ENCODE measurements at places on chromosomes 7 and 10.

GRCh38 chr7:50962281-50962883 is 179.7 kb upstream of the GRB10 start:
- peak; percentile 14 for DNase-seq

DNA sequence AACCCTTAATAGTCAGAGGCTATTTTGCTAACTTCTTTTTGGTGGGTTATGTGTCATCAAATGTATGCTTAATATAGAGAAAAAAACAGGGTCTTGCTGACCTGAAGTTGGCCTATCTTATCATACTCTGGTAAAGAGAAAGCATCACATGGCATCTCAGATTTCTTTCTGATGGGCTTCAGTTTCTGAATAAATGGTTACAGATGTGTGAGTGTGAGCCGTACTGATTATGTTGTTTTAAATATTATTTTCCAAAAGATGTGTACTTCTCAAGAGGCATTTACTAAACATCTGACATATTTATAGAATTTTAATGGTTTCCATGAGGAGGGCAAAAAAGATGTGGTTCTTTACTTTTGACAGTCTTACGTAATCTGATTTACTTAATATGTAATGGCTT is 28.4 kb downstream of the BBS9 start:
- DNase-seq: no peak

GRCh38 chr7:70113536-70113935 is 515.3 kb downstream of the AUTS2 start:
- no peak for DNase-seq

DNA sequence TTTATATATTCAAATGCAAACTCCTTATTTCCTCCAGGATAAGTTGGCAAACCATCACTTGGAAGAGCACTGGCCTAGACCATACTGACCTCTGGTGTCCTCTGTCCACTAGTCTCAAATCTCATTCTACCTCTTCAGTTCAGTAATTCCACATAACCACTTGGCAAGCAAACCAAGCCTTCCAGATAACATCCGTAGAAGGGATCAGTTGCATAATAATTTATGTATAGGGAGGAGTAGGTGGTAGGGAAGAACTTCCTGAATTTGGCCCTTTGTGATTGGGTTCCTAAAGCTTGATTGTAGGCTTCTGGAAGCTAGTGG is 55.0 kb downstream of the WAC start:
- DNase-seq: peak; percentile 49

DNA sequence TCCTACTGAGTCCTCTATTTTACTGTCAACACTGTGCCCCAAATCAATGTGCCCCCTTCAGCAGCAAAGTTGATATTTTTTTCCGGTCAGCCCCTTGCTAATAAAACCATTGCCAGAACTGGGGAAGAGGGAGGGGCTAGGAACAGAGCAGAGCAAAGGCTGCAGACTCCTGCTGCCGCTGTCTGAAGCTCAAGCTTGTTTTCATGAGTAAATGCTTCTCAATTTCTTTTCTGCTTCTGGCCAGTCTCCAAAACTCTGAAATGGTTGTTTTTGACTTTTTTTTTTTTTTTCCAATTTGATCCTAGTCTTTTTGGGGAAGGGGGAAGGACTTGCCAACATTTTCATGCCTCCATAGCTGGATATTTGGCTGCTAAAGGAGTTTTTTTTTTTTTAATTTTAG is 26.7 kb upstream of the PROSER2 start:
- no peak for DNase-seq

GRCh38 chr7:129525225-129525862 is 23.0 kb downstream of the SMKR1 start:
- DNase-seq: no peak

DNA sequence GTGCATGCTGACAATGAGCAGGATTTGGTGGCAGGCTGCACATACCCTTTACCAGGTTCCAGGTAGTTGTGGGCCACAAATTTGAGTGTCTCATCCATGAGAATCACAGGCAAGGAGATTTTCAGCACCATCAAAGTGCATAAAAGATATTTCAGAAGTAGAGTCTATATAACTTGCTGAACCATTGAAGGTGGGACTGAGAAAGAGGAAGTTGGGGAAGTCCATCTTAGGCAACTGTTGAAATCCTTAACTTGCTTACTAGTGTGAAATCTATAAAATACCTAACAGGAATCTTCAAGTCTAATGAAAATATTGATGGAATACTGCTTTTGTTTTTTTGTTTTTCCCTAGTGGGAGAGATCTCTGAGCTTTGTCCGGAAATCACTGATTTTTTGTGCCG is 325.1 kb upstream of the PLXDC2 start:
- DNase-seq: no peak

GRCh38 chr7:33421429-33421828 is 292.1 kb downstream of the BBS9 start:
- no peak for DNase-seq

DNA sequence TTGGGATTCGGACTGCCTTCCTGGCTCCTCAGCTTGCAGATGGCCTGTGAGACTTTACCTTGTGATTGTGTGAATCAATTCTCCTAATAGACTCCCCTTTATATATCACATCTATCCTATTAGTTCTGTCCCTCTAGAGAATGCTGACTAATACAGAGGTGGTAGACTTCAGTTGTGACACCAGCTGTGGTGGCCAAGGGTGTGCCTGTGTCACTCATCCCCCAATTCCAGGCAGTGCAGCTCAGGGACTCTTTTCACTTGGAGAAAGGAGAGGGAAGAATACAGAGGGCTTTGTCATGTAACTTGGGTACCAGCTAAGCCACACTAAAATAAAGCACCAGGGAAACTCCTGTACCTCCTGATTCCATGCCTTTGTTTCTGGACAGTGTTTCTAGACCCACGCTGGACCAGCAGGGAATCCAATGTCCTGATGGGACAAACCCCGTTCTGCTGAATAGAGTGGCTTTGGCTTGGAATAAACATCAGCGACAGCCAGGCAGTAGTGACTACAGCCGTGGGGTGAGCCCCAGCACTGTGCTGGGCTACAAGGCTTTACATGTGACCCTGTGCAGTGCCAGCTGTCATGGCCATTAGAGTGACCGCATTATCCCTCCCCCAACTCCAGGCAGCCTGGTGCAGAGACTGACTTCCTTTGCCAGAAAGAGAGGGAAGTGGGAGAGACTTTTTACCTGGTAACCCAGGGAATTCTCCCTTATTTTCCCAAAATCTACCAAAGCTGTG is 233.6 kb downstream of the ANK3 start:
- no peak for DNase-seq

- peak; percentile 98 for DNase-seq
Measured at GRCh38 chr7:100087055-100087750, 1.6 kb upstream of the COPS6 start.

- DNase-seq: no peak
Measured at GRCh38 chr10:42874713-42875387, 92.3 kb downstream of the BMS1 start.

- peak; percentile 25 for DNase-seq
Measured at GRCh38 chr10:22550732-22551131, 163.6 kb downstream of the PIP4K2A start.

DNA sequence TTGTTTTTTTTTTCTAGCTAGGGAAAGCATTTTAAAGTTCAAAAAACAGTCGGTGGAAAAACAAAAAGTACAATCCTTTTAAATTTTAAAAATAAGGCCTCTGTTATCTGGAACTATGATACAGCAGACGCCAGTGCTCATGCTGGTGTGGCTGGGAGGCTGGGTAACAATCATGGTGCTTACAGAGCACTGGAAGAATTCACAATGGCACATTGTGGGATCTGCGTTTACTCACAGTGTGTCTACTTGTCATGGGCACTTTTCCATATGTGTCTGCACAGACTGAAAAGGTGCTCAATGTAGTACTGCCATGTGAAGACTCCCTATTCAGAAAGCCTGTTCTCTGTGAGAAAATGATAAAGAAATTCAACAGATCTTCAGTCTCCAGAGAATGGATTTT is 278.2 kb upstream of the IMMP2L start:
- no peak for DNase-seq

DNA sequence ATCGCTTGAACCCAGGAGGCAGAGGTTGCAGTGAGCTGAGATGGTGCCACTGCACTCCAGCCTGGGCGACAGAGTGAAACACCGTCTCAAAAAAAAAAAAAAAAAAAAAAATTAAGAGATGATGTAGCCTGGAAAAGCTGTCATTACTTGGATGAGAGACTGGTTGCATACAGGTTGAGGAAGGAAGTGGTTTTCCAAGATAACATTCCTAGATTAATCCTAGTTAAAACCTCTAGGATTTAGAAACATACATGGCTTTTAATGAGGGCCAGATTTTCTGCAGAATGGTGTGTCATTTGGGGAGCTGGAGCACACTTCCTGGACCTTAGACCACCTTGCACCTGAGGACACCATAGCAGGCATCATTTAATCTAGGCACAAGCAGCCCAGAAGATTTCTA is 17.8 kb downstream of the VWA2 start:
- peak; percentile 20 for DNase-seq

- DNase-seq: no peak
Measured at GRCh38 chr7:121360564-121360963, 31.8 kb downstream of the WNT16 start.

DNA sequence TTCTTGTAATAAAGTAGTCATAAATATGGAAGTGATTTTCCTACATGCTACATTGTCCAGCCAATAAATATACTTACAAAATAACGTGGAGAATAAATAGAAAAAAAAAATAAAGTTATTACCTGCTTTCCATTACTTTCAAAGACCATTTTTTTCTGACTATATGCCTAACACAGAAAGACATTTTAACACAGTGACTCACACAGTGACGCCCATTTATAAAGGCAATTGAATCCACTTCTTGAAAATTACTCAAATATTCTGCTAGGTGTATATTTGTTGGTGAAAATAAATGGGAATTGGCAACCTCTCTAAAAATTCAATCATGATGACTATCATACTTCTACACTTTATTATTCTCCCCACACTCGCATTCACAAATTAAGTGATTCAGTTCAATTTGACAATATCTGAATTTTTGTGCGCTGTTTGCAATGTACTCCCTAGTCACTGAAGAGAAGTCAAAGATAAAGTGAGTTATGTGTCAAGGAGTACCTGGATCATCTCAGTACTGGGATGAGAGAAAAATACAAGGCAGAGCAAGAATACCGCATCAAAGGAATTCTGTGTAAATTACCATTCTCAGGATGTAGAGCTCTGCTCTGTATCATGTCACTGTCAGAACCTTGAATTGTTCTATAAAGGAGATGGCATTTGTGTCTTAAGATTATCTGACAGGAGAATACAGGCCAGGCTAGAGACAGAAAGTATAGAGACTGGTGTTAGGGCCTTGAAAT is 642.7 kb downstream of the IPMK start:
- DNase-seq: no peak

- peak; percentile 60 for DNase-seq
Measured at GRCh38 chr10:88792661-88793060, 9.9 kb upstream of the LIPM start.

DNA sequence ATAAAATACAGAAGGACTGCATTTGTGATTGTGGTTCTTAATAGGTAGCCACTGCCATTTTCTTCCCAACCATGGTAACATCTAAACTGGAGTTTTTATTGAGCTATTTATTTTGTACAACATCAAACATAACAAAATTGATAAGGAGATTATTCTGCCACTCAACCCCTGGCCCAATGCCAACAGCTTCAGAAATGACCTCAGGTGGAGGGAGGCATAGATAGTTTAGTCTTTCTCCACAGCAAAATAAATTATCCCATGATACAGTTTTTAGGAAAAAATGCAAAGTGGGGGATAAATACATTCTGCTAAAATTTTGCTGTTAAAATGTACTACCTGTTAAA is 57.6 kb downstream of the LRRTM3 start:
- DNase-seq: no peak

- peak; percentile 36 for DNase-seq
Measured at GRCh38 chr10:29955329-29955935, 104.0 kb downstream of the JCAD start.

GRCh38 chr10:98374217-98374985 is 40.6 kb downstream of the PYROXD2 start:
- peak; percentile 72 for DNase-seq

- no peak for DNase-seq
Measured at GRCh38 chr7:121084256-121084655, 95.7 kb downstream of the CPED1 start.

DNA sequence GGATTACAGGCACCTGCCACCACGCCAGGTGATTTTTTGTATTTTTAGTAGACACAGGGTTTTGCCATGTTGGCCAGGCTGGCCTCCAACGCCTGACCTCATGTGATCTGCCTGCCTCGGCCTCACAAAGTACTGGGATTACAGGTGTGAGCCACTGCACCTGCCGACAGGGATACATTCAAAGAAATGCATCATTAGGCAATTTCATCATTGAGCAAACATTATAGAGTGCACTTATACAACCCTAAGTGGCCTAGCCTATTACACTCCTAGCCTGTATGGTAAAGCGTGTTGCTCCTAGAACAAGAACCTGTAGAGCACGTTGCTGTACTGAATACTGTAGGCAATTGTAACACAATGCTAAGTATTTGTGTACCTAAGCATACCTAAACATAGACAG is 350.3 kb downstream of the GALNT17 start:
- no peak for DNase-seq

DNA sequence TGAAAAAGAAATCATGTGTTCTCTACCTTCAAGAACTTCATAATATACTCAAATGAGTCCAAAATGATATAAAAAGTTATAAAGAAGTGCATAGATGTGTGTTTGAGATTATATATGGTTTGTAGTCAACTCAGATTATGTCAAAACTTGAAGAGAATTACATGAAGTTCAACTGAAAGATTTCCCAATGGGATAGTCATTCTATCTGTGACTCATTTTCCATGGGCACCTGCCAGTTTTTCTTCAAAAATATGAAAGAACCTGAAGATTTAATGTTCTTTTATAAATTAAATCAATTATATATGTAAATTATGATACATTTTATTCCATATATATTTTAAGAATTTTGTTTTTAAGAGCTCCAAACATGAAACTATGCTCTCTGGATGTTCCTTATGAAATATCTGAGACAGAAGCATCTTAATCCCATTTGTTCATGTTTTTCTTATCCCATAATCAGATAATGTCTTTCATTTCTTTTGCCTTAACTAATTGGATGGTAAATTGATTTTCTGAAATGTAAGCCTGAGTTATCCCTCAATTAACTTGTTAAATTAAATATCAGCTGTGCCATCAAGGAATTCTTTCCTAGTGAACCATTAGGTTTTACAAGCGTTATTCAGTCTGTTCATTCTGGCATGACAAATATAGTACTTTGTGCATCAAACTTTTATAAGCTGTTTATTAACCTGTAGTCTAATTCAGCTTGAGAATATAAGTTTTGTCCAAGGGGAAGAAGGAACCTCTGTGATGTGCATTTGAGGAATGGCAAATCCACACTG is 387.1 kb downstream of the IPMK start:
- peak; percentile 6 for DNase-seq

All from EL (cell line).